ENCODE measurements at places on chromosomes 5 and 9.

DNA sequence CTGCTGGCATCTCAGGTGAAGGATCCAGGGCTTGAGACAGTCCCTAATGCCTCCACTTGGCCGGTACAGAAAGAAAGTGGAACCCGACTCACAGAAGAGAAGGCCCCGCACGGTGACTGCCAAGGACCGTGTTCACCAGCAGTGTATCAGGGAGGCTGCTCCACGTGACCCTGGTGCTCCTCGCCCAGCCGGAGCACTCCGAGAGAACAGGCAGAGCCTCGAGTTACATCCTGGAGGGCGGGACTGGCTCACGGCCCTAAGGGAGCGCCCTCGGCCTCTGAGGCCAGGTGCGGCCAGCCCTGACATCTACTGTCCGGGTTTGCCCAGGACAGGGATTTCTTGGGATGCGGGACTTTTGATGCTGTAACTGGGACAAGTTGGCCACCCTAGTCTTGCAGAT is 104.0 kb upstream of the SARDH start:
- DNase-seq, result no peak

GRCh38 chr9:131418143-131419025 is 24.5 kb downstream of the PRRC2B start:
- no peak for DNase-seq

- no peak for DNase-seq
Observed at GRCh38 chr9:85897848-85898247, 43.1 kb upstream of the NAA35 start.

GRCh38 chr5:150092159-150092787 is 5.9 kb upstream of the CSF1R start:
- no peak for DNase-seq

DNA sequence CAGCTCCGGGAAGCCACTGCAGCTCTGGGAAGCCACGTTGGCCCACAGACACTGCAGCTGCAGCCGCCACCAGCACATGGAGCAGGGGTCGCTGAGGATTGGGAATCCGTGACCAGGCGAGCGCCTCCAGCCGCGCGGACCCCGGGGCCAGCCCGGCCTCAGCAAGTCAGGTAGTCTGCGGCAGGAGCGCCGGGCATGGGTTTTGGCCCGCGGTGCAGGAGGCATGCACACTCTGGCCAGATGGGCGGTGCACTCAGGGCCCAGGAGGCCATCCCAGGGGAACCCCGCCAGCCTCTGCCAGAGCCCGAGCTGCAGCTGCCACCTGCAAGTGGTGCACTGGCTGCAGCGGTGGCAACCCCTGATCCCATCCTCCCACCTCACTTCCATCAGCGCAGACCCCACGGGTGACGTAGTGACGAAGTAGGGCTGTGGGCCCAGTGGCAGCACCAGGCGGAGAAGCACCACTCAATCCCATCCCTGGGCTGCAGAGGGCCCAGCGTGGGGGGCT is 368.3 kb upstream of the SPATA31A5 start:
- DNase-seq, result no peak

DNA sequence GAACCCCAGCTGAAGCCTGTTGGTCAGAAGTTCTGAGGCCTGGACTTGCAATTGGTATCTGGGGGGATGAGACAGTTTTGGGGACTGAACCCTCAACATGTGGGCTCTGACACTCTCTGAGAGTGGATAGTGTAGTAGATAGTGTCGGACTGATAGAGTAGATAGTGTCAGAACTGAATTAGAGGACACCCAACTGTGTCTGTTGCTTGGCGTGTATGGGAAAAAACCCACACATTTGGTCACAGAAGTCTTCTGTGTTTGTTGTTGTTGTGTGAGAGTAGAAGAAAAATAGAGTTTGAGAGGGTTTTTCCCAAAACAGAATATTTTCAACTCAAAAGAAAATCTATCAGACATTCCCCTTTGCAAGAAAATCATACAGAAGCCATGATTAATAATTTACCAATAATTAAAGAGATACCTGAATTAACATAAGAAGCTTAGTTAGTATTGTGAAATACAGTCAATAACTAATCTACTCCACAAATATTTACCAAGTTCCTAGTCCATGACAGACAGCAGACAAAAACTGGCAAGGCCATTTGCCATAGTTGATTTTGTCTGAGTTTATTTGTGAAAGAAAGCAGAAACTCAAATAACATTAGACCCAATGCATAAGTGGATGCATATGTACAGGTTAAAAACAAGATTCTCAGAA is 170.9 kb downstream of the CTNND2 start:
- DNase-seq, result no peak

- no peak for DNase-seq
Observed at GRCh38 chr5:171580502-171581265, 161.2 kb downstream of the FGF18 start.

GRCh38 chr5:160097991-160098390 is 21.3 kb downstream of the PWWP2A start:
- no peak for DNase-seq

- no peak for DNase-seq
Observed at GRCh38 chr9:111986035-111986556, 89.5 kb downstream of the UGCG start.

- no peak for DNase-seq
Observed at GRCh38 chr9:77978086-77978781, 53.4 kb downstream of the GNAQ start.

DNA sequence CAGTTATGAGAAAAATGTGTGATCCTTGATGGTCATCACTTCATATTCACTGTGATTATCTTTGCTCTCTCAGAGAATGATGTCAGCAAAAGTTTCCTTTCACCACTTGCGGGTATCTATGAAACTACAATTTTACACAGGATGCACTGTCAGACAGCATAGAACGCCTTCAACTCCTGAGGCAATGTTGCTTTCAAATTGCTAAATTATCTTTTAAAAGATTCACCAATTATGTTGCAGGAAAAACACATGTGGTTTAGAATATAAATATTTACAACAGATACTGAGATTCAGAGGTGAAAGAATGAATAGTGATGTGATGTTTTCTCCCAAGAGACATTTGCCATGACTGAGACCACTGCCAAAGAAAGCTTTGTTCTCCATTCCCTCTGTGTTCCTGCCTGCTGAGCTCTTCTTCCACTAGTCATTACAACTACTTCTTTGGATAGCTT is 879.8 kb upstream of the DMAC1 start:
- no peak for DNase-seq

- DNase-seq, result no peak
Observed at GRCh38 chr9:122265149-122265915, 650 bp downstream of the MRRF start.

DNA sequence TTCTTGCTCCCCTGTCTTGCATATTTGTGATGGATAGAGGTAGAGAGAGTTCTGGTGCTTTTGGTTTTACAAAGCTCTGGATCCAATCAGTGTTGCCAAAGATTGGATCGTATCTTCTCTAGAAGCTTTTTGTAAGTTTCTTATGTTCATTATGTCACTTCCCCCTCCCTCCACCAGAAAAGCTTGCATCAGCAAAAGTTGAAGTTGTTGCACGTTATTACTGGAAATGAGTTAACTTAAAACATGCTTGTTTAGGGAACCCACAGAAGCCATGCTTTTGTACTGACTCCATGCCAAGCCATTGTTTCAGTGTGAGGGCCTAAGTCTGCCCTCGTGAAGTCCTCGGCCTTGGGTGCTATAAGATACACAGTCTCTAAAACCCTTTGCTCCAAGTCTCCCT is 186.5 kb downstream of the ERCC6L2 start:
- DNase-seq, result no peak

DNA sequence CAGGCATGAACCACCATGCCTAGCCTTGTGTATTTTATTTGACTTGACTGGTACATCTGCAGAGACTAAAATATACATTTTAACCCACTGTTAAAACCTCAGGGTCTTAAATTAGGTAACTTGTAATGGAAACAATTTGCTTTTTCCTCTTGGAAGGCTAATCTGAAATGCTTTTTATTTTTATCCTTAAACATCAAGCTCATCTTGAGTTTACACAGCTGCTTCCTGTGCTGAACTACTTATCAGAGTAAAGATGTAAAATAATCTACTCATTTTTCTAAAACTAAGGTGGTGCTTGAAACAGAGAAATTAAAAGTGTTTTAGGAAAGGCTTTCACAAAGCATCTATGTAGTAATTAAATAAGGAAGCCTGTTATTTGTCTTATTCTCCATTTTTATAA is 144.1 kb downstream of the ENTREP1 start:
- no peak for DNase-seq

DNA sequence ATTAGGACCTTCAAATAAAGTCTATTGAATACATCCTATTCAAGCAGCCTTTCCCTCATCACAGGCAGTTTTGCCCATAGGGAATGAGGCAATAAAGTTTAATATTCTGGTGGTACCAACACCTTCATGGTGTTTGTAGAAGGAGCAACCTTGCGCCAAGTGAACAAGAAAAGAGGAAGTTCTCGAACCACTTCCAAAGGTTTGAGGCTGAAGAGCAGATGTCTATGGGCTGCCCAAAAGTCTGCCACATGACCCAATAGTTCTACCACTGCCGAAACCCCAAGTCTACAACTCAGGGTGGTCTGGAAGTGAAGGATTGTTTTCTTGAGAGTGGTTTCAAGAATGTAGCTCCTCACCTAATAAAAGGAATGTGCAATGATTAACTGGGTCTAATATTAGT is 123.1 kb downstream of the NPR3 start:
- DNase-seq, result no peak

GRCh38 chr9:76943054-76943453 is 37.1 kb upstream of the PRUNE2 start:
- no peak for DNase-seq

- no peak for DNase-seq
Observed at GRCh38 chr5:77852514-77853352, 76.6 kb upstream of the TBCA start.

DNA sequence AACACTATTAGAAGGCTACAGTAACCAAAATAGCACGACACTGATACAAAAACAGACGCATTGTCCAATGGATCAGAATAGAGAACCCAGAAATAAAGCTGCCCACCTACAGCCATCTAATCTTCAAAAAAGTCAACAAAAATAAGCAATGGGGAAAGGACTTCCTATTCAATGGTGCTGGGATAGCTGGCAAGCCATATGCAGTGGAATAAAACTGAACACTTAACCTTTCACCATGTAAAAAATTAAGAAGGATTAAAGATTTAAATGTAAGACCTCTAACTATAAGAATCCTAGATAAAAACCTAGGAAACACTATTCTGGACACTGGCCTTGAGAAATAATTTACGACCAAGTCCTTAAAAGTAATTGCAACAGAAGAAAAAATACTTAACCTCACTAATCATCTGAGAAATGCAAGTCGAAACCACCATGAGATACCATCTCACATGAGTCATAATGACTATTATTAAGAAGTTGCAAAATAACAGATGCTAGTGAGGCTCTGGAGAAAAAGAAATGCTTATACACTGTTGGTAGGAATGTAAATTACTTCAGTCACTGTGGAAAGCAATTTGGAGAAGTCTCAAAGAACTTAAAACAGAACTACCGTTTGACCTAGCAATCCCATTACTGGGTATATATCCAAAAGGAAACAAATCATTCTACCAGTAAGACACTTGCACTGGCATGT is 203.3 kb upstream of the CDH9 start:
- DNase-seq, result no peak

- DNase-seq, result no peak
Observed at GRCh38 chr5:178335302-178336030, 102.9 kb upstream of the PHYKPL start.

DNA sequence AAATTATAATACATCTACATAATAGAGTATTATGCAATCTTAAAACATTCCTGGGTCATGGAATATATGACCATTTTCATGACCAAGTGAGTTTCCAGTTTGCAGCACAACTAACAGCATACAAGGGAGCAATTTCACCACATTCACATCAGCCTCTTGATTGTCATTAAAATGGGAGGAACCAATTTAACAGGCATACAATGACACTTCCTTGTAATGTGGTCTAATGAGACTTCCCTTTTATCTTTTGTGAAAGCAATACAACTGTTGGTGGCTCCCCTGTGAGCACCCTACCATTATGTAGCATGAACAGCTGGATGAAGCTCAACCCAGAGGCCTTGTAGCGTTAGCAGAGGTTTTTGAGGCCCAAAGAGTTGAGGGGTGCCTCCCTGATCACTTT is 13.6 kb upstream of the TMOD1 start:
- no peak for DNase-seq

DNA sequence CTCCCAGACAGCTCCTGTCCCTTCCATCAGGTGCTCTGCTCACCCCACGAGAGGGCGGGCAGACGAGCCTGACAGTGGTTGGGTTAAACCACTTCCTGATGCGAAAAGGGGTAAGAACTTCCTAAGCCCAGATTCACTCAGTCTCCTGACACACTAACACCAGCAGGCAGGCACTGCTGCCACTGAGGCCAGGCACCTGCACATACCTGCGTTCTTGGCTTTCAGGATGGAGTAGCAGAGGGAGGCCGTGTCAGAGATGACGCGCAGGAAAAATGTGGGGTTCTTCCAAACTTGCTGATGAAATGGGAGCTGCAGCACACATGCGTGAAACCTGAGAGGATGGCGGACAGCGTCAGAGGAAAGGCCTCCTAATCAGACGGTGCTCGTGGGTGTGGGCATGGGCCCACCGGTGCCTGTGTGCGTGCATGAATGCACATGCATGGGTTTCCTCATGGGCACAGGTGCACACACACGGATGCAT is 29.9 kb downstream of the SLC6A18 start:
- peak; percentile 18 for DNase-seq

DNA sequence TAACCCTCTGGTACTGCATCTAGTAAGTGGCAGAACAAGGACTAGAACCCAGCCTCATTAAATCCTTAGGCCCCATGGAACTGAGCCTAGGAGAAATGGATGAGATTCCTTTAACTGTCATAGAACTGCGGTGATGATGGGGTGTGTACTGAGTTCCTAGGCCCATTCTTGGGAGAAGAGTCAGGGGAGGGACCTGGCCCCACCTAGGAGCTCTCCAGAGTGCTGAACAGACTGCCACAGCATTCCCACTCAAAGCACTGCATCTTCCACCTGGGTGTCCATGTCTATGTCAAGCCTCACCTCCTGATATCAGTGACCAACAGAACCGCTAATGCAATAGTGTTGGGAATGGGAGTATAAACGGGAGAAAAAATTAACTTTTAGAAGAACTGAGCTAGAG is 36.6 kb downstream of the TTLL11 start:
- DNase-seq, result no peak

- DNase-seq, result no peak
Observed at GRCh38 chr9:122579874-122580273, 3.3 kb downstream of the OR1L8 start.

GRCh38 chr5:169695919-169696490 is 58.9 kb downstream of the DOCK2 start:
- DNase-seq, result no peak
